ENCODE measurements at places on chromosomes 1 and 21.
A peak's percentile ranks its signal among the peaks of the same experiment; 100 is the strongest.

GRCh38 chr21:33962290-33962689 lies 46.7 kb upstream of the ATP5PO start:
- DNase-seq, result no peak

DNA sequence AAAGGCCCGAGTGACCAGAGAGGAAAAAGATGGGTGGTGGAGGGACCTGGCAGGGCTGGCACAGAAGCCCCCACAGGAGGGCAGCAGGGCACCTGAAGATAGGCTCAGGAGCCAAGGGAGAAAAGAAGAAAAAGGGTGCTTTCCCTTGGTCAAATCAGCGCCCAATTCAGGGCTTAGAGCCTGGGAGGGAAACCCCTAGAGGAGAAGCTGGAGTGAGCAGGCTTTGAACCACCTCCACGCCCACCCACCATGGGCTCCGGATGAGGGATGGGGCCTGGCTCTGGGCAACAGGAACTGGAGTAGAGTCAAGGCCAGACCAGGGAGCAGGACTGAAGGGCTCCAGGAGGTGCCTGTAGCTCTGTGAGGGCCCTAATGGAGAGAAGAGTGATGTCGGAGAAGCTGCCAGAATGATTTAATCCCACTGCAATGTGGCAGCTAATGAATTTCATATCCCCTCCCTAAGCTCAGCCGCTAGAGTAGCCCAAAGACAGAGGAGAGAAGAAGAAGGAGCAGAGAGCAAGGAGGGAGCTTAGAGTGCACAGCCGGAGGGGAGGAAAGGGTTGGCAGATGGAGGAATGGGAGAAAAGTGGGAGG lies 12.0 kb upstream of the PRELP start:
- DNase-seq, result no peak

GRCh38 chr1:177780096-177780700 lies 189.7 kb downstream of the SEC16B start:
- peak; percentile 15 for DNase-seq

DNA sequence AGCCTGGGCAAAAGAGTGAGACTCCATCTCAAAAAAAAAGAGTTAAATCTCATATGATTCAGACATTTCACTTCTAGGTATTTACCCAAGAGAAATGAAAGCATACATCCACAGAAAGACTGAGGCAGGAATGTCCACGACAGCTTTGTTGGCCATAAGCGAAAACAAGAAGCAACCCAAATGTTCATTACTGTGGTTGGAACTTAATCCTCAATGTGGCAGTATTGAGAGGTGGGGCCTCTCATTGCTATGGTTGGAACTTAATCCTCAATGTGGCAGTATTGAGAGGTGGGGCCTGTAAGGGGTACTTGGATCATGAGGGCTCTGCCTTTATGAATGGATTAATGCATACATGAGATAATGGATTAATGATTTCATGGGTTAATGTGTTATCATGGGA lies 15.2 kb downstream of the C21orf58 start:
- no peak for DNase-seq

GRCh38 chr1:106880226-106880625 lies 176.2 kb upstream of the PRMT6 start:
- DNase-seq, result no peak

- DNase-seq, result no peak
Observed at GRCh38 chr1:27915082-27915575, 19.7 kb upstream of the SMPDL3B start.

DNA sequence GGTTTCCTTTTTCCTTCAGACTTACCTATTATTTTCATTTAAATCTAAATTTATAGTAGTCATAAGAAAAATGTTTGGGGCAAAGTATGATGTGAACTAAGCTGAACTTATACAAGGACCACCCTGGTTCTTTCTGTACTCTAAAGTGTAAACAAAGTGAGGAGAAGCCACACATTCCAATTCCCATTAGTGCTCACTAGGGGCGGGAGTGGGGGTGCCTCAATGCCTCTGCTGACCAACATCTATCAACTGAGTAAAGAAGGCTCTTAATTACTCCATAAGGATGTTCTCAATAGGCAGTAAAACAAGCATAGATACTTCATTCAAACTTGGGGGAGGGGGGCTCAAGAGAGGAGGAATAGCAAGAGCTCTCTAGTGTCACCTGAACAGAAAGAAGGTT lies 151.7 kb downstream of the CDC42BPA start:
- DNase-seq, result no peak

GRCh38 chr1:57889676-57890320 lies 465.9 kb upstream of the DAB1 start:
- peak; percentile 32 for DNase-seq

- no peak for DNase-seq
Observed at GRCh38 chr21:23936224-23936623, 1671.1 kb downstream of the MRPL39 start.

- no peak for DNase-seq
Observed at GRCh38 chr1:147618077-147618569, 52.2 kb downstream of the ACP6 start.

DNA sequence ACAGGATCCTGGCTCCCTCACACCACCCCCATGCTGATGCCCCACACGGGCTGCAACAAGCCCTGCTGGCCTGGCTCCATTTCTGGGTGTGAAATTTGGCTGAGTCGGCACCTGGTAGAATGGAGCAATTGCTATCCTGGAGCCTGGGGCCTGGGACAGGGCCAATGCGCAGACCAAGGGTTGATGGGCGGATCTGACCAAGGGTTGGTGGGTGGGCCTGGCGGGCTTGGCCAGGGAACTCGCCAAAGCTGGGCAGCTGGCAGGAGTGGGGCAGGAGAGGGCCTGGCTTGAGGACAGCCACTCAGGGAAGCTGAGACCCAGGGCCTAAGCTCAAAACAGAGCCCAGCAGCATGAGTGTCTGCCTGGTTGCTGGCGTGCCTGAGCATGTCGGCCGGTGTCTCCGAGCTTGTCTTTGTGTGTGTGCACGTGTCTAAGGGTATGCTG lies 70.9 kb upstream of the POU3F1 start:
- DNase-seq, result no peak

DNA sequence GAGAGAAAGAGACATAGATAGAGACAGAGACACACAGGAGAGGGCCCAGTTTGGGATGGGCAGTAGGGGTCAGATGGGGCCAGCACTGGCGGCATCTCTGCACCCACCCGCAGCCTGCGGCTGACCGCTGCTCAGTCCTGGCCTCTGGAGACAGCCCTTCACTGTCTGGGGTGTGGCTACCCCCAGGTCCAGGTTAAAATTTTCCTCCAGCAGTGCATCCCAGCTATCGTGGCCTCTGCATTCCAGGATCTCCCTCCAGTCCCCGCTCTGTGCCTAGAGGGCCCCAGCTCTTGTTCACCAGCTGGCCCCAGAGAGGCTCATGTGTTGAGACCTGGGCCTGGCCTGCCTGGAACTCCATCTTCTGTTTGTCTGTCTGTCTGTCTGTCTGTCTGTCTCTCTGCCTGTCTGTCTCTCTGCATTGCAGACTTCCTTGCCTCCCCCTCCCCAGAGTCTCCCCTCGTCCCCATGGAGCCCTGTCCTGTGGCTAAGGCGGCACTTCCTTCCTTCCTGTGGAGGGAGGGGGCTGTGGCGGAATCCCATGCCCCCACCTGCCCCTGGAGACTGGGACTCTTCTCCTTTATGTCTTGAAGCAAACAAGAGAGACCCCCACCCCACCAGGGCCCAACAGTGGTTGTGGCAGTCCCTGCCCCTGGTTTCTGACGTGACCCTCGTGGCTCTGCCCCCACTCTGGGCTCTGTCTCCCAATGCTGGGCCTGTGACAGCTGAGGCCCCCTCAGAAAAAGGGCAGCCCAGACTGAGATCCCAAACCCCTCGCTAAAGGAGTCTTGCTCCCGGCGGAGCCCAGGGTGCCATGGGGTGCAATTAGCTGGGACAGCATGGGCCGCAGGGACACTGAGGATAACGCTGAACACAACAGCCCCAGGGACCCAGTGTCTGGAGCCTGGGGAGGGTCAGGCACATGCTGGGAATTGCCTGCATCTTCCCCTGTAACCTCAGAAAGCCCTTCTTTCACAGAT lies 241.8 kb downstream of the NPHP4 start:
- no peak for DNase-seq

- DNase-seq, result no peak
Observed at GRCh38 chr1:54125386-54126070, 27.3 kb downstream of the CDCP2 start.

DNA sequence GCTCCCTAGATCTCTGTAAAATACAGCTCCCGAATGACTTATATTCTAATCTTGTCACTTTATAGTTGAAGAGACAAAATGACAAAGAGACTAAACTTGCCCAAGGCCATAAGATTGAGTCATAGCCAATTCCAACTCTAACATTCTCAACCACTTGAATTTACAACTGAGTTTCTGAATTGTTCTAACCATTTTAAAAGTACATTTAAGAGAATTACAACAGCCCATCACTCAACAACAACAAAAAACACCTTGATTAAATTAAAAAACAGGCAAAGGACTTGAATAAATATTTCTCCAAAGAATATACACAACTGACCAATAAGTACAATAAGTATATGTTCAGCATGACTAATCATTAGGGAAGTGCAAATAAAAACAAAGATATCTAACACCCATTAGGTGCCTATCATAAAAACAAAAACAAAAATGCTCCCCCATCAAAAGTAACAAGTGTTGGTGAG lies 8.7 kb upstream of the ADCY10 start:
- no peak for DNase-seq

DNA sequence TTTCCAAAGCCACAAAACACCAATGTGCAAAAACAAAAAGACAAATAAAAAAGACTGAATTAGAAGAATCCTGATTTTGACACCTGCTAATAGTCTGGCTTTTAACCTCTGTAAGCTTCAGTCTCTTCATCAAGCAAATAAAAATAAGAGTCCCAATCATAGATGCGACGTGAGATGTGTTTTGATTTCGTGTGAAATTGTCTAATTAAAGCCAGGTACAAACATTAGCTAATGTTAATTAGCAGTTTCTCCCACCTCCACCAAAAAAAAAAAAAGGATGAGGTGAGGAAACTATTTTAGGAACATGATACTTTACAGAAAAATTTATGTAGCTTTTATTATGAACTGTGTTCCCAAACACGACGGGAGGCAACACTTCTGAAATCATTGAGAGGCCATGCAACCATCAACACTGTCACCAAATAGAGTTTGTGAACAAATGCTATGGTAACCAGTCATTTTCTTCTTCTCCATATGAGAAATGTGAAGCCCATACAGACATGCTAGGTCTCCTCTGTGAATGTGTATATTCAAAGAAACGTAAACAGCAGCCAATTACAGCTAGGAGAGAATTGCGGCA lies 6.7 kb upstream of the EVI5 start:
- no peak for DNase-seq

GRCh38 chr1:15994590-15995351 lies 9.3 kb upstream of the SRARP start:
- DNase-seq, result no peak

- DNase-seq, result peak; percentile 79
Observed at GRCh38 chr1:43329995-43330751, 7.4 kb upstream of the MPL start.

DNA sequence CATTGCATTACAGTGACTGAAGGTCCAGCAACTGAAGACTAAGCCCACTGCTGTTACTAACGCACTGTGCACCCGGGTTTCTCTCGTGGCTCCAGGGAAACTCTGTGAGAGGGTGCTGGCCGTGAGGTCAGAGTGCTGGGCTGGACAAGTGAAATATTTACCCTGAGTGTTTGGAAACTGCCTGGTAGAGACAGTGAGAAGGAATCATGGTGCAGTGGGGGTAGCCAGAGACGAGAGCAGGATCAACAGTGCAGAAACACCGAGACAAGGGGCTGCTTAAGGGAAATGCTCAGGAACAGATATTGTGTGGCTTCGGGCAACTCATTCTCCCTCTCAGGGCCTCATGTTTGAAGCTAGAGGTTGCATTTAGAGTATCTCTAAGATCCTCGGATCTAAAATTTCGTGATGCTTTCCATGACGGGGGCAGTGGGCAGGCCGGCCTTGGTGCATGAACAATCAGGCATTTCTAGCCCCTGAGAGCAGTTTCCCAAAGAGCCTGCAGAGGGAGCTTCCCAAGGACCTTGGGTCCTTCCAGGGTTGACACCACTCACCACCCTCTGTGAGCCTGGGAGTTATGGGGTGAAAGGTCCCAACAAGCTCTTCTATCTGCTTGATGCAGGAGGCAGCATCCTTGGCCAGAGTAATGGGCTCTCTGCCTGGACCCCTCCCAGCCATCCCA lies 9.7 kb downstream of the CD2 start:
- no peak for DNase-seq

DNA sequence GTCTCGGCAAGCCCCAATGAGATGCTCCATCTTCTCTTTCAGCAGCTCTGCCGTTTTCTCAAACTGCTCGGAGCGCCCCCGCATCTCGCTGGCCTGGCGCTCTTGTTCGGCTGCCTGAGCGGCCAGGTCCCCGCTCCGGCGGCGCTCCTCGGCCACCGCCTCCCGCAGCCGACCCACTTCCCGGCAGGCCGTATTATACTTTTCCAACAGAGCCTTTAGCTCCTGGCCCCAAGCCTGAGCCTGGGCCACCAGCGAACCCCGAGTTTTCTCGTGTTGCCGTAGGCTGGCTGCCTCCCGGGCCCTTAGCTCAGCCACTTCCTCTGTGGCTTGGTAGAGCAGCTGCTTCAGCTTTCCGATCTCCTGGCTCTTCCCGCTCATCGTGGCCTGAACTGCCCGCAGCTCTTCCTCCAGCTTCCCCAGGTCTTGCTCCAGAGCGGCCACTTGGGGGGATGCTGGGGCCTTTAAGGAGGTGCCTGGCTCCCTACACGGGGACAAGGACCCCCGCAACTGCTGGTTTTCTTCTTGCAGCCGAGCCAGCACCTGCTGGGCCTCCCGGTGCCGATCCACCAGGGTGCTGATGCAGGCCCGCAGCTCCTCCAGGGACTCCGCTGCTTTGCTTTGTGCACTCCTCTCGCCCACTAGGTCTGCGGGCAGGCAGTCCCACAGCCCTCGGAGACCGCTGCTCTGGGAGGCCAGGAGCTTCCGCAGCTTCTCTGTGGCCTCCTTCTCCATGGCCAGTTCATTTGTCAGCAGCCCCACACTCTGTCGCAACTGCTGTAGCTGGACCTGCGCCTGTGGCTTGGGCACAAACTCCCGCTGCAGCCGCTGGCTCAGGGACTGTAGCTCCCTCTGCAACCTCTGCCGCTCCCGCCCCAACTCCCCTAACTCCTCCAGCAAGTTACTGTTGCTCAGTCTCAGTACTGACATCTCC lies 13.4 kb upstream of the PIAS3 start:
- DNase-seq, result no peak

- no peak for DNase-seq
Observed at GRCh38 chr21:34022627-34023335, 50.6 kb upstream of the MRPS6 start.

- DNase-seq, result no peak
Observed at GRCh38 chr1:13590486-13590885, 6.9 kb downstream of the PDPN start.

GRCh38 chr1:229412056-229412455 lies 21.8 kb downstream of the ACTA1 start:
- DNase-seq, result no peak
